ENCODE measurements at places on chromosomes 7 and 10. TPM values are rescaled to one million over a fixed set of nuclear protein-coding genes. Genes with fewer than 3 reads are reported as not detected.
A peak's percentile ranks its signal among the peaks of the same experiment; 100 is the strongest.

- no peaks in the 10 kb centered on the region for H3K27me3 ChIP-seq
- H3K4me3 ChIP-seq: peak overlapping the region; percentile 65
- peak overlapping the region; percentile 90 for H3K27ac ChIP-seq
- H3K36me3 ChIP-seq: peaks cover 75% of the 10 kb centered on the region
These were observed 8.4 kb downstream of the BNIP3 start for GRCh38 chr10:131973160-131973951.

GRCh38 chr10:72277996-72278667 is 4.4 kb downstream of the DDIT4 start:
- H3K27me3 ChIP-seq: no peaks in the 10 kb centered on the region
- no peak for DNase-seq
- H3K27ac ChIP-seq: peak overlapping the region; percentile 15
- H3K36me3 ChIP-seq: peaks cover 37% of the 10 kb centered on the region

GRCh38 chr7:22578007-22578733 is 78.2 kb upstream of the STEAP1B start:
- H3K27ac ChIP-seq: no peak overlapping the region
- peaks cover 58% of the 10 kb centered on the region for H3K27me3 ChIP-seq
- peaks cover 7% of the 10 kb centered on the region for H3K36me3 ChIP-seq

DNA sequence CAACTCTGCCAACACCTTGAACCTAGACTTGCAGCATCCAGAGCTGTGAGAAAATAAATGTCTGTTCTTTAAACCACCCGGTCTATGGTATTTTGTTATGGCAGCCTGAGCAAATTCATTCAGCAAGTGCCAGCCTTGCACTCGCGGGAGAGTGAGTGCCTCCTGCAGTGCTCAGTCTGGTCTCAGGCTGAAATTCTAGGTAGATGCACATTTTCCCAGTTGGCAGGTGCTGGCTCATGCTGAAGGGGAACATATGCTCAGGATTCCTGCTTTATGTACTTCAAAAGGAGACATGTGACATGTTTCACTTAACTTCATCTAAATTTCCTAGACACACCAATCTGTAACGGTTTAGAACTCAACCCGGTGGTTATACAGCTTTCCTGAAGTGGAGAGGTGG is 170.8 kb downstream of the MGMT start:
- H3K36me3 ChIP-seq: peaks cover 6% of the 10 kb centered on the region
- no peak overlapping the region for H3K4me3 ChIP-seq
- H3K4me1 ChIP-seq: no peaks in the 10 kb centered on the region
- DNase-seq: no peak
- H3K27me3 ChIP-seq: no peaks in the 10 kb centered on the region

DNA sequence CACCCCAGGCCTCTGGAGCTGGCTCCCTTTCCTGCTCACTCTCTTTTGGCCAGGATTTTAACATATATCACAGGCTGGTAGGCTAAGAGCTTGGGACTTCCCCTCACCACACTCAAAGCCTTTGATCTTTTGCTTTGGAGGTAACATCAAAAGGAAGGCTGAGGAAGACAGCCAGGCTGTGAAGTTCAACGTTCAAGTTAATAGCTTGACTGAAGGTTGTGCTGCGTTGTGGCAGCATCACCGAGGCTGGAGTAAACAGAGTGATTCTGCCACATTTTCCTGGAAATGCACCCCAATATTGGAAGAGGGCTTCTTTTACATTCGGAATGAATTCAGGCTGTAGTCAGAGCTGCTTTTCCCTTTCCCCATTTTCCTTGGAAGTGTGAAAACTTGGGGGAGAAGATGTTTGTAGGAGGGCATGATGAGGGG is 57.3 kb downstream of the TCF7L2 start:
- H3K27ac ChIP-seq: no peak overlapping the region
- H3K36me3 ChIP-seq: no peaks in the 10 kb centered on the region
- H3K4me1 ChIP-seq: peaks cover 23% of the 10 kb centered on the region
- DNase-seq: peak; percentile 62

GRCh38 chr7:69677054-69677852 is 79.0 kb downstream of the AUTS2 start:
- DNase-seq: no peak
- H3K27me3 ChIP-seq: peaks cover 6% of the 10 kb centered on the region
- H3K27ac ChIP-seq: no peak overlapping the region
- no peaks in the 10 kb centered on the region for H3K36me3 ChIP-seq
- H3K4me3 ChIP-seq: no peak overlapping the region
- peaks cover 5% of the 10 kb centered on the region for H3K4me1 ChIP-seq

GRCh38 chr7:40405991-40406390 is 271.2 kb downstream of the SUGCT start:
- H3K4me3 ChIP-seq: no peak overlapping the region
- H3K27ac ChIP-seq: no peak overlapping the region
- no peaks in the 10 kb centered on the region for H3K4me1 ChIP-seq
- H3K27me3 ChIP-seq: no peaks in the 10 kb centered on the region
- no peak for DNase-seq
- H3K36me3 ChIP-seq: no peaks in the 10 kb centered on the region

DNA sequence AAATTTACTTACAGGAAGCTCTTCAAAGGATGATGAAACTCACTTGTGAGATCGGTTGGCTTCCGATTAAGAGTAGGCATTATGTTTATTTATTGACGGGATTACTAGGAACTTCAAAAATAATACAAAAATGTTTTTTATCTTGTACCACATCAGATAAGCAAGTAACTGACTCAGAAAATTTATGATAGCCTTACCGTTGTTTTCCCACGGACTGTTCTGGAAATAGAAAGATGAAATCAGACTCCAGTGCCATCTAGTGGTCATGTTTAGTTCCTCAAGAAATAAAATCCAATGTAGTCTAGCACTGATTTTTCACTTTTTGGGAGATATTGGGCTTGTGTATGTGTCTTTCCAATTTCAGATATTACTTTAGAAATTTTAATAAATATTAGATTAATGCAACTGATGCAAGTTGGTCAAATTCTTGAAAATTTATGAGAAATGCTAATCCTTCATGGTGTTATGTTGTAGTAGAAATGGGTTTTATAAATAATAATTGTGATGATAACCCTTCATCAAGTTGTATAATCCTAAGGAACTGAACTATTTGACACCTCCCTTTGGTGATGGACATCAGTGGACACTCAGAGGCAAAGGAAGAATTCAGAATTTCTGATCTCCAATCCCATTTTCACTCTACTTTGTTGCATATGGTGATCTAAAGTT is 168.8 kb downstream of the TMEM26 start:
- no peak for DNase-seq
- peak overlapping the region; percentile 42 for H3K4me3 ChIP-seq

GRCh38 chr10:3426190-3426845 is 253.7 kb upstream of the PITRM1 start:
- H3K27ac ChIP-seq: no peak overlapping the region
- no peak overlapping the region for H3K4me3 ChIP-seq
- H3K36me3 ChIP-seq: peaks cover 11% of the 10 kb centered on the region
- H3K27me3 ChIP-seq: peaks cover 6% of the 10 kb centered on the region
- DNase-seq: no peak

TLX1 gene
- not detected for total RNA-seq

SORBS1 gene
- 0.24 TPM for total RNA-seq

CNNM1 gene
- 0.23 TPM for total RNA-seq

LRIT2 gene
- not detected for total RNA-seq

MNX1 gene
- not detected for total RNA-seq

PRPS1L1 gene
- total RNA-seq: not detected
